ENCODE measurements at places on chromosomes 7 and 10.
A peak's percentile ranks its signal among the peaks of the same experiment; 100 is the strongest.

GRCh38 chr7:151735851-151736402, 141.0 kb downstream of the PRKAG2 start:
- no peak for DNase-seq

- no peak for DNase-seq
Measured at GRCh38 chr10:109957092-109957797, 33.9 kb upstream of the XPNPEP1 start.

DNA sequence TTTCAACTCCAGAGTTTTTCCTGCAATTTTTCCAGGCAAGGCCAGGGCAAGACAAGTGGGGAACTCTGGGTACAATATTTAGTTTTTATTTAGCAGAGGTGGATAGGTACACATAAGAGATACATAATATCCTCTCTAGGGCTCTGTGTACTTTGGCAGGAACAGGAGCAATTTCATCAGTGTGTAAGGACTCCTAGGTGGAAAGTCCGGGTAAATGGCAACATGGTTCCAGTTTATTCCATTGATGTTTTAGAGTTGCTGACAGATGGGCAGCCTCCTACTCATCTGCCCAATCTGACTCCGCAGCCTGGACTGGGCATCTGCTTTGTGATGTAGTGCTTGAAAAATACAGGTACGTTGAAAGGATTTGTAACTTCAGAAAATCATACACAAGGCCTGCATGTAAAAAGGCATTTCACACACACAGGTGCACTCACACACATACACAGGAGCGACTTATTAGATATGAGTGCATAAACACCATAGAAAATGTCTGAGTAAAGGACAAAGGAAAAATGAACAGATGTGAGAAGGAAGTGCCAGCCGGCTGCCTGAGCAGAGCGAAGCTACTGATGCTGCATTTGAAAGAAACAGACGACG, 5.7 kb downstream of the PON1 start:
- DNase-seq = no peak

- DNase-seq = no peak
Measured at GRCh38 chr10:88117869-88118632, 254.6 kb downstream of the PTEN start.

DNA sequence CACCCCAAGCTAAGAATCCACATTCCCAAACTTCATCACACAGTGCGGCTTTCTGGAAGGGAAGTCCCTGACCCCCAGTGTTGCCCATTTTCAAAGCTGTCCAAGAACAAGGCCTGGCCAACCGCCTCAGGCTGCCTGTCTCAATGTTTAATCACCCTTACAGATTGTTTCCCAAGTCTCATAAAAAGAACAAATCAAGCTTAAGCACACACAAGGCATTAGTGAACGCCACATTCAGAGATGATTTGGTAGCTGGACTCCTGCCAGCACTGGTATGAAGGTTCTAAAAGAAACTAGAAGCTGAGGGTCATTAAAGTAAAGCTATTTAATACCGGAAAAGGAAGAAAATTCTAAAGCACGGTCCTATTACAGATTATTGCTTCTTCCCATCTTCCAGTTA, 35.6 kb downstream of the C10orf90 start:
- DNase-seq = peak; percentile 22
